HuH-7 (cell line): ENCODE measurements at places on chromosomes 4 and X.

GRCh38 chr4:7915875-7916242, 23.8 kb downstream of the AFAP1 start:
- DNase-seq: no peak

- no peak for DNase-seq
Observed at GRCh38 chr4:119000400-119000799, 111.7 kb downstream of the SYNPO2 start.

- DNase-seq: no peak
Observed at GRCh38 chrX:21657318-21658151, 595 bp downstream of the KLHL34 start.

GRCh38 chr4:6701371-6701770, 7.7 kb downstream of the S100P start:
- DNase-seq: peak; percentile 63

DNA sequence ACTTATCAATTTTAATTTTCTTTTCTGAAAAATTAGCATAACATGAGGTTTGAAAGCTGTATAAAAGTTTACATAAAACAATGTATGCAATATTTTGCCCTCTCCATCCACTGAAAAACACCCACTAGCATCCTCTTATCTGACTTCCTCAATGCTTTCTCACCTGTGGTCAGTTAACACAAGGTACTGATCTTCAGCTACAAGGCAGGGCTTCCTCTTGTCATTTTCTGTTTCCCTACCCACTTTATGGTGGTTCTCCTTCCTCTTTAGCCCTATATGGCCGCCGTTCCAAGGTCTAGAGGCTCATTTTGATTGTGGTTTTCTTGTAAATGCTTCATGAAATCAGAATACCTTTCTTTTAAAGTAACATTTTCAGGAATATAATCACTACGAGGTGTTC, 618.6 kb upstream of the CPEB2 start:
- DNase-seq: no peak

- no peak for DNase-seq
Observed at GRCh38 chr4:41693629-41694028, 54.9 kb downstream of the PHOX2B start.

GRCh38 chr4:154707877-154708276, 35.9 kb upstream of the LRAT start:
- DNase-seq: no peak

- DNase-seq: no peak
Observed at GRCh38 chr4:174084542-174084941, 198.9 kb downstream of the FBXO8 start.

DNA sequence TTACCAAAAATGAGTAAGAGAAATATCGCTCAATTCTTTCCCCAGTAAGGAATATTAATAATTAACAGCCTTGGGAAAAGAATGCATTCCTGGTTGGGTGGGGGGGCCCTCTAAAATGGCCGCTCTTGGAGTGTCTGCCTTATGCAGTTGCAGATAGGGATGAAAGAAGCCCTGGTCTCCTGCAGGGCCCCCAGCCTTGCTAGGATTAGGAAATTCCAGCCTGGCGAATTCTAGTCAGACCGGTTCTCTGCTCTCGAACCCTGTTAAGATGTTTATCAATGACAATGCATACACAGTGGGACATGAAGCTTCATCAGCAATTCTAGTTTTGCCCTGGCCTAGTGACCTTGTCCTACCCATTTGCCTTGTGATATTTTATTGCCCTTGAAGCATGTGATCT, 1047.7 kb upstream of the GRID2 start:
- no peak for DNase-seq

- DNase-seq: no peak
Observed at GRCh38 chr4:21209860-21210259, 509.6 kb downstream of the PACRGL start.

DNA sequence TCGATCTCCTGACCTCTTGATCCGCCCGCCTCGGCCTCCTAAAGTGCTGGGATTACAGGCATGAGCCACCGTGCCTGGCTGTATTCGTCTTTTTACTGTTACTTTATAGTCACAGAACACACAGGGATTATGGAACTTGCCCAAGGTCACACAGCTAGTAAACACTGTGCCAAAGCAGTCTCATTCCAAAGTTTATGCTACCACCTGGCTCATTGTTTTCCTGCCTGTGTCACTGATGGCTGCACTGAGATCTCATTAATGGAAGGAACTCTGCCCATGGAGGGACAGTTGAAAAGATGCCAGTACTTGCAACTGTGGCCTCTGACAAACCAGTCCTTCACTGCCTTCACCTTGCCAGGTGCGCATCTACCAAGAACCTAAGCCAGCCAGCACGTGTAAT, 517.7 kb downstream of the BCOR start:
- no peak for DNase-seq

DNA sequence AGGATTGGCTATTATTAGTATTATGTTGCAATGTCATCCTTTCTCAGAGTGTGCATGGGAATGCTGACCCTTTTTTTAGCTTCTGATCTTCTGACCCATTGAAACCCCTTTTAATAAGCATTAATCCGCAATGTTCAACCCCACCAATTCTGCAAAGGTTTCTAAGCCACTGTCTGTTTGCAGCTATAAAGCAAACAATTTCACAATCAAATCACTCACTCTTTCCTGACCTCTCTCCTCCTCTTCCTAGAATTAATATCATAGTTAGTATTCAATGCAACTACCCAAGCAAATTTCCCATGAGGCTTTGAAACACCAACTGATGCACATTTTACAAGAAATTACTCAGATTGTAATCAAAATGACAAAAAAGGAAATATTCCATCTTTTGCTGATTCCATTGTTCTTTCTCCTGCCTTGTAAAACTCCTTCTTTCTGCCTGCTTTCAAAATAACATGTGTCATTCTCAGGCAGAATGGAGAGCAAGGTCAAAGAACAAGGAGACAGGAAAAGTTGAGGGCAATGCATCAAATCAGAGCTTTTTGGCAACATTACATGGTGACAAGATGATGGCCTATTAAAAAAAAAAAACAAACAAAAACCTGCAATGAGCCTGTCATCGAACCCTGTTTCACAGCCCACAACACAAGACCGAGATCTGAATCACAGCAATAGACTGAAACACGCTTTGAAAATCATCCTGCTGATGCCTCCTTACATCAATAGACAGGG, 253.2 kb upstream of the AR start:
- DNase-seq: no peak

DNA sequence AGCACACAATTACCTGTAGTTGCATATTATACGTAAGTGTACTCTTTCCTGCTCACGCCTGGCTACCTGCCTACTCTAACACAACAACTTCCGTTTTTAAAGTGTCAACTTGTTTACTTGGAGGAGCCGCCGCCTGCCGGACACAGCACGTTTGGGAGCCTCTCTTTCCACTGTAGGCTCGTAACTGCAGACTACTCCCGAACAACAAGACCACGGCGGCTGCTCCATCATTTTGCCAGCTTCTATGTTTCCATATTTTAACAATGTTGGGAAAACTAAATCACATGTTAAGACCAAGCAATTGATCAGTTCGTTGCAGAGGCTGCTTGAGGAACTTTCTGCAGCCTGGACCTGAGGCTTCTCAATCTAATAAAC, 841 bp downstream of the MTNR1A start:
- no peak for DNase-seq

DNA sequence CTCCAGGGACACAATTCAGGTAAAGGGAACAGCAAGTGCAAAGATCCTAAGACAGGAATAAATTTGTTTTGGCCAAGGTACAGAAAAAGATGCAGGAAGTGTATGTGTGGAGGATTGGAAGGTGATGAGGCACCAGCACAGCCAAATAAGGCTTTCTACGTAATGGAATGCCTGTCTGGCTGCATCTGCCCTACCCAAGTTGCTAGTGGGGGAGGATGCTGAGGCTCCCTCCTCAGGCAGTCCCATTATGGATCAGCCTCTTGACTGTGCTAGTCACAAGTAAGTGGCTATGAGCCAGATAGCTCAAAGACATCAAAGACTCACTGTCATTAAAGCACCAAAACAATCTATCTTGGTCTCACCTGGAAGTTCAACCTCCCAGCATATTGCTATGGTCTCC, 300.9 kb upstream of the FAT4 start:
- no peak for DNase-seq

GRCh38 chrX:140918398-140919038, 83.9 kb upstream of the SPANXB1 start:
- DNase-seq: peak; percentile 7

GRCh38 chr4:41487868-41488440, 50.0 kb upstream of the LIMCH1 start:
- DNase-seq: no peak

DNA sequence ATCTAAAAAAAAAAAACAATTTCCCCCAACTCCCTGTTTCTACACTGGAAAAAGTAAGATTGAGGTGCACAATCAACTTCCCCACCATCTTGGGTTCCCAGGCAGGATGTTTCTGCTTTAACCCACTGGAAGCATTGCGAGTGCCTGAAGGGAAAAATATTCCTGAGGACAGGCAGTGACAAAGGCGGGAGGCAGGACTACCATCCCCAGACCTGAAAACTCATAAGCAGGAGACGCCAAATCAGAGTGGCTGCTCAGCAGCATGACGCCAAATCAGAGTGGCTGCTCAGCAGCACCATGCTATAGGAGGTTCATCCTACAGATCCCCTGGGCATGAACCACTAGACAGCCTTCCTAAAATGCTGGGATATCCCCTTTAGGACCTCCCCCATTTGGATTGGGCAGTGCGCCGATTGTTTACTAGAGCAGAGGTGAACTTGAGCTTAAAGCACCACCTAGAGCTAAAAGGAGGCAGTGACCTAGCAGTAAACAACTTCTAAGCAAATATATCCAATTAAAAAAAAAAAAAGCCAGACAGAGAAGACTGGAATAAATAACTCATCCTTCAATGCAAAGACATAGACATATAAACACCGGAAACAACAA, 35.0 kb upstream of the GK start:
- DNase-seq: no peak

DNA sequence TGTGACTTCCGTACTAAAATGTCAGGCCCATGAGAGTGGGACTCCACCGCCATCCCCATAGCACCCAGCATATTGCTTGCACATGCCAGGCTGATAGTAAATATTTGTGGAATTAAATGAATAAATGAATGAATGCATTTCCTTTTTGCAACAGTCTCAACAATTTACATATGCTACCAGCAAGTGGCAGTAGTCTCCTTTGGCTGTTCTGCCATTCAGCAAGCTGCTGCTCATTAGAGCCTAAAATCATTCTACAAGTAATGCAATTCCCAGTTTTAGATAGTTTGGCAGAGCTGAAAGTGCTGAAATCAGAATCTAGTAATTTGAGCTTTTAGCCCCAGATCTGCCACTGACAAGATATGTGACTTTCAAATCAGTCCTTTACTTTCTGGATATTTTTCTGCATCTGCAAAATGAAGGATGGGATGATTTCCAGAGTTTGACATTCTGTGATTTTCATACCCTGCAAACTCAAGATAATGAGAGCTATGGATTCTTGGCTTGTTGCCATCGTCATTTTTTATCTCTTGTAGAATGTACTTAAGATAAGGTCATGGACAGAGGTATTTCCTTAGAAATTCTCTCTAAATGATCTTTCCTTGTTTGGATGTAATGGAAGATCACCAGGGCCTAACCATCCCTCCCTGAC, 35.7 kb upstream of the INTS6L start:
- DNase-seq: peak; percentile 0

- DNase-seq: no peak
Observed at GRCh38 chr4:2450394-2451035, 18.4 kb upstream of the RNF4 start.

DNA sequence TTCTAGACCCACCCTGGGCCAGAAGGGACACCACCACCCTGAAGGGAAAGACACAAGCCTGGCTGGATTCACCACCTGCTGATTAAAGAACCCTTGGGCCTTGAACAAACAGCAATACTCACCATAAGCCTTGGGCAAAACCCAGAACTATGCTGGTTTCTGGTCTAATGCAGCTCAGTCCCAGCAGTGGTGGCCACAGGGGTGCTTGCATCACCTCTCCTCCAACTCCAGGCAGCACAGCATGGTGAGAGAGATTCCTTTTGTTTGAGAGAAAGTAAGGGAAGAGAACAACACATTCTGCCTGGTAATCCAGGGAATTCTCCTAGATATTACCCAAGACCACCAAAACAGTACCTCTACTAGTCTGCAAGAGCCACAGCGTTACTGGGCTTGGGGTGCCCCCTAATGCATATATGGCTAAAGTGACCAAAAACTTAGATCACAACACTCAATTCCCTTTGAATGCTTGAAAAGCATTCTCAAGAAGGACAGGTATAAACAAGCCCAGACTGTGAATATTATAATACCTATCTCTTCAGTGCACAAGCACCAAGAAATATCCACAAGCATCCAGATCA, 25.7 kb downstream of the RNF128 start:
- DNase-seq: no peak

GRCh38 chr4:84582988-84583875, at the start of gene CDS1:
TSS of gene CDS1 (plus strand) at chr4:84583127. CDS start at chr4:84583402, 275 bp downstream.
- peak; percentile 23 for DNase-seq

DNA sequence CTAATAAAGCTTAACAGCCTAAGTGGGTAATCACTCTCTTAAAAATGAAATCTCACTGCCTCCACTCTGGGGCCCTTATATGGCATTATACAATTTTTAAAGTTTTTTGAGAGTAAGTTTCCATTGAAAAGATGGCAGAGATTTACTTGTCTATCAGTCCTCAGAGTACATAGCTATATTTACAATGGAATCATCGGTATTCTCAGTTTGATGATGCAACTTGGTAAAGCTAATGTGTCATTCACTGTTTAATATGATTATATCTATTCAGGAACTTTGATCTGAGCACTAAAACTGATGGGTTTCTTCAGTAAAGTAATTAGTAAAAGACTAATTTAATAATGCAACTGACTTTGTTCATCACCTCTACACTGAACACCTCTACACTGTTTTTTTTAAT, 51.6 kb downstream of the CT47B1 start:
- no peak for DNase-seq

DNA sequence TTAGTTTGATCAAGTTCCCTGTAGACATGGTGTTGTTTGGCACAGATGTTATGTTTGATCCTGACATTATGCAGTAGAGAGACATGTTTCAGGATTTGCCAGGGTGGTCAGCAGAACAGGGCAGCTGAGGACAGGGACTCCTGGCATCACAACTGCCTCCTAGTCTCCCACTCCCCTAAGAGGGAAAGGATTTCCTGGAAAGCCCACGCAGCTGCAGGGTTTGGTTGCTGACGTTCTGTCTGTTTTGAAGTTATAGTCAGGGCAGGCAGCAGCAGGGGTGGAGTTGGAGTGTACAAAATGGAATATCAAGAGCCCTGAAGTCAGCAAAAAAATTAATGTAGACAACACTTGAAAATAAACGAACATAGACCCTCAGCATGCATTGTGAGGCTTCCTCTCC, 125.4 kb downstream of the CPE start:
- DNase-seq: no peak

- no peak for DNase-seq
Observed at GRCh38 chrX:147757750-147758149, 154.0 kb upstream of the FMR1 start.
